ENCODE measurements at places on chromosomes 11 and 22.
A peak's percentile ranks its signal among the peaks of the same experiment; 100 is the strongest.

GRCh38 chr11:36711104-36711825 is 113.2 kb upstream of the RAG2 start:
- H3K27ac ChIP-seq: no peak overlapping the region
- H3K4me1 ChIP-seq: no peaks in the 10 kb centered on the region
- DNase-seq: peak; percentile 1
- H3K4me3 ChIP-seq: no peak overlapping the region
- no peaks in the 10 kb centered on the region for H3K36me3 ChIP-seq

DNA sequence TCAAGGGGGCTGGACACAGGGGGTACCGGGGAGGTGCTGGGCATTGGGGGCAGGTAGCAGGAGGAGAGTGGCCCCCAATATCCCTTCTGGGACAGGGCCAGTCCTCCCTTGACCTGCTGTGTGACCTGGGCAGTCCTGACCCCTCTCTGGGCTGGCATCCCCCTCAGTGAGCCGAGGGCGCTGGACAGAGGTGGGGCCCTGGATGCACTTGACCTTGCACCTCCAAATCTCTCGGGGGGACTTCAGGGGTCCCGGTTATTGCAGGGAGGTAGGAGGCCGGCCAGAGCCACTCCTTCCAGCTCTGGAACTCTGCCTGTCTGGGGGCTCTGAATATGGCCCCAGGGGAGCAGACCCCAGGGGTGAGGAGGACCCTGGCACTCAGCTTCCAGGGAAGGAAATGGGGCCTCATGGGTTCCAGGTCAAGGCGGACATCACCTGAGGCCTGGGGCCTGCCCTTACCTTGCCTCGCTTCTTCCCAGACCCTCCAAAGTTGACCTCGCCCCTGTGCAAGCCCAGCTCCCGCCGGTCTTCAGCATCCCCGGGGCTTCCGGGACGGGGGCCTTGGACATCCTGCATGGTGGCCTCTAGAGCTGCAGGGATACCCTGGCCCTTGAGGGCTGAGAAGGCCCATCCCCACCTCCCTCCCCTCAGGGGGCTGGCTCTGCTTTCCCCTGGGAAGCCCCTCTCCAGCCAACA is 21.7 kb downstream of the TRPM5 start:
- H3K27ac ChIP-seq: no peak overlapping the region
- H3K27me3 ChIP-seq: no peaks in the 10 kb centered on the region
- no peak for DNase-seq
- no peak overlapping the region for H3K4me3 ChIP-seq
- no peaks in the 10 kb centered on the region for H3K4me1 ChIP-seq
- no peaks in the 10 kb centered on the region for H3K36me3 ChIP-seq

DNA sequence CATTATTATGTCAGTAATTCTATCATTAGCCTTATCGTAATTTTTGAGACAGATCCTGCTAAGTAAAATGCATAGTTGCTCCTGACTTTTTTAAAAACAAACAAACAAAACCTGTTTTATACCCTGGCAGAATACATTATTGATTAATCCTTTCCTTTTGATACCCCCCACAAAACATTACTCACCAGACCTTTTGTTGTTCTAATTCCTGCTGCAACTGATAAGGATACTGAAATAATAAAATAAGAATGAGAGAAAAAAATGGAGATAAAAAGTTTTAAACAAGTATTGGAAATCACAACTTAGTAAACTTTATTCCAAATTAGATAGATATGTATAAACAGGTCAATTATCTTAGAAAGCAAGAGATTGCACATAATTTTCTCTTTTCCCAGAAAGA is 28.6 kb downstream of the MS4A4E start:
- H3K27ac ChIP-seq: no peak overlapping the region
- H3K36me3 ChIP-seq: no peaks in the 10 kb centered on the region
- H3K4me1 ChIP-seq: no peaks in the 10 kb centered on the region
- H3K4me3 ChIP-seq: no peak overlapping the region
- no peak for DNase-seq

DNA sequence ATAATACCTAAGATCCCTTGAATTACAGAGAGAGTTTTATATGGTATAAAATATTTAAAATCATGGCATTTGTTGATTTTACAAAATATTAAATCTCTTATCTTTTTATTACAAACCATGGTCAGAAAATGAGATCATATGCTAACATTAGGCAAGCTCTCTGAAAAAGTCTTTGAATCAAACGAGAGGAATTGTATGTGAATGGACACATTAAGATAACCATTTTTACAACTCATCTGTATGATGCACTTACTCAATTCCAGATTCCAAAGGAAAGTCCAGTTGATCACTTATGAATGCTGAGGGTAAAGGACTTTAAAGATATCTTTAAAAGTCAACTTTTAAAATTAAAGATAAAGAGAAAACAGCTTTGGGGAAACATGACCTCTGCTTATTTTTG is 83.5 kb upstream of the LUZP2 start:
- no peak overlapping the region for H3K27ac ChIP-seq
- no peaks in the 10 kb centered on the region for H3K36me3 ChIP-seq
- no peak for DNase-seq

DNA sequence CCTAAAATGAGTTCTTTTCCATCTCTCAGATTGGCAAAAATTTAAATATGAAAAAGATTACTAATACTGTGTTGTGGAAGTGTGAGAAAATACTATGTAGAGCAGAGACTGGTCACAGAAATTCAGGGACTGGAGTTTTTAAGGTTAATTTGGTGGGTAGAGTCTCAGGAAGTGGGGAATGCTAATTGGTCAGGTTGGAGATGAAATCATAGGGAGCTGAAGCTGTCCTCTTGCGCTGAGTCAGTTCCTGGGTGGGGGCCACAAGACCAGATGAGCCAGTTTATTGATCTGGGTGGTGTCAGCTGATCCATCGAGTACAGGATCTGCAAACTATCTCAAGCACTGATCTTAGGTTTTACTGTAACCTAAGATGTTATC is 29.4 kb upstream of the TMEM86A start:
- no peak overlapping the region for H3K27ac ChIP-seq
- H3K4me3 ChIP-seq: no peak overlapping the region
- H3K4me1 ChIP-seq: no peaks in the 10 kb centered on the region
- no peaks in the 10 kb centered on the region for H3K27me3 ChIP-seq
- H3K36me3 ChIP-seq: no peaks in the 10 kb centered on the region
- peak; percentile 22 for DNase-seq

All from GM23248 (cell line).